Activated CD4-positive, alpha-beta T cell treated with anti-CD3 and anti-CD28 coated beads, Interleukin-2, amount 50 U/mL, for 48 hours (primary cell): ENCODE measurements at places on chromosomes 12 and 14.
A peak's percentile ranks its signal among the peaks of the same experiment; 100 is the strongest.

GRCh38 chr14:89650077-89650978 is 233.3 kb upstream of the FOXN3 start:
- DNase-seq = no peak

DNA sequence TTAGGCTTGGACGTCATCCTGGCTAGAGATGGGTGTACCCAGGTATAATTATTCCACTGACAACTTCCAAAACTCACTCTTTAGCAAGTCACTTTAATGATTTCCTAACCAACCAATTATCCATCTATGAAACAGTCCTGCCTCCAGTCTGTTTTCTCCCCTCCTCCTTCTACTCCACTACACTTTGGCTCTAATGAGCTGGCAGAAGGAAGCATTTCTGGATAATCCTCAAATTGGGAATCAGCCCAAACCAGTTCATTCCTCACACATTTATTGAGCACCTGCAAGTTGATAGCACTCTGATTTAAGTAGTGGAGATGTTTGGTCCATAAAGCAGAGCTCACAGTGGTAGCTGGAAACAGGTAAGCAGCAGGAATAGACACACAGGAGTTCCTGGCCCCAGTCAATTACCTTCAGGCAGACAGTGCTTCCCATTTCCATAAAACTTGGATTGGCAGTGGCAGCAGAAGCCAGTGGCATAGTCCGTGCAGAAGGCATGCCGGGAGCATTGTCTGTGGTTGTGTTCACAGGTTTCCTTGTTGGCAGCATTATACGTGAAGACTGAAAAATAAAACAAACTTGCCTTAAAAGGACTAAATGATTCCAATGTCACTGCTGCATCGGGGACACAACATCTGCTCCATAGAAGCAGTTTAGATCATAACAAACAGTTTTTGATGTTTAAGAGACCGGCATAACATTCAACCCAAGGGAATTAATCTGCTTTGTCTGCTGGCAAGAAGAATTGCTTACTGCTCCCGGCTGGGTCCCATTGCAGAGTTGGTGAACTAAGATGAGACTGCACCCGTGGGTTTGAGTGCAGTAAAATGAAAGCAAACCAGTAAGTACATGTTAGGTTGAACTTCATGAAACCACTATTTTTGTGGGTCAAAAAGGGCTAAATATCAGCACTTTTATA is 26.2 kb downstream of the NID2 start:
- DNase-seq = no peak

GRCh38 chr12:110647631-110648040 is 33.7 kb downstream of the TCTN1 start:
- peak; percentile 14 for DNase-seq

GRCh38 chr14:100155049-100155621 is 4.3 kb downstream of the DEGS2 start:
- DNase-seq = peak; percentile 57

GRCh38 chr14:54818201-54819133 is 84.2 kb downstream of the GCH1 start:
- DNase-seq = no peak

- DNase-seq = no peak
Observed at GRCh38 chr12:66808606-66809005, 129.7 kb upstream of the GRIP1 start.

GRCh38 chr14:57943541-57943940 is 77.6 kb upstream of the SLC35F4 start:
- no peak for DNase-seq

DNA sequence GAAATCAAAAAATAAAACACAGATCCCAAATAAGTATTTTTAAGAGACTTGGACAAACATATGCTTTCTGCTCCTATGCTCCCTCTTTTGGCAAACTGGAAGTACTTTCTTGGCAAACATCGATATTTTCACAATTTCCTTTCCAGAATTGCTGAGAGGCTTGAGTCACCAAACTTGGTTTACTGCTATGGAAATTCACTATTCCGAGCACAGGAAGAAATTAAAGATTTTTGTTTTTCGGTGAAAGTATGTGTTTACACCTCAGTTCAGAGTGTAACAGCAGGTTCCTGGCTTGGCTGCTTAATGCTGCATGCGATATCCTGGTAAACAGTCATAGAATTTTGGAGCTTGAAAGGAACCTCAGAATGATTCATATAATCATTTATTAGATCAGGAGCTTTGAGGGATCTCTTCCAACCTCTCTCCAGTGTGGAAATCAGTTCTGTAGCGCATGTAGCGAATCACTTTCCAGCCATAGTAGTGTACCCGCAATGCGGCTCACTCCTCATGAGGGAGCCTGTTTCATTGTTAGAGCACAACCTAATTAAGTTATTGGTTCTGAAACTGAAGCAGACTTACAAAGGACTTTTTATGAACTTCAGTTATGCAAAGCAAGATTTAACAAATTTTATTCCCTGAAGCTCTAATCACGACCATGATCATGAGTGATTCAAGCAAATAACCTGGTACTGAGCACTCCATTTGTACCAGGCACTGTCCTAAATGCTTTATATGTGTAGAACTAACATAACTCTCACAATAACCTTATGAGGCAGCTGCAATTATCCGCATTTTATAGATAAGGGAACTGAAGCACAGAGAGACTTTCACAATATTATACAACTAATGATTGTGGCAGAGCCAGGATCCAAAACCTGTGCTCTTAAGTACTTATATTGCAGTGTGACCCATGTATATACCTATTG is 56.4 kb upstream of the ATP2A2 start:
- no peak for DNase-seq

DNA sequence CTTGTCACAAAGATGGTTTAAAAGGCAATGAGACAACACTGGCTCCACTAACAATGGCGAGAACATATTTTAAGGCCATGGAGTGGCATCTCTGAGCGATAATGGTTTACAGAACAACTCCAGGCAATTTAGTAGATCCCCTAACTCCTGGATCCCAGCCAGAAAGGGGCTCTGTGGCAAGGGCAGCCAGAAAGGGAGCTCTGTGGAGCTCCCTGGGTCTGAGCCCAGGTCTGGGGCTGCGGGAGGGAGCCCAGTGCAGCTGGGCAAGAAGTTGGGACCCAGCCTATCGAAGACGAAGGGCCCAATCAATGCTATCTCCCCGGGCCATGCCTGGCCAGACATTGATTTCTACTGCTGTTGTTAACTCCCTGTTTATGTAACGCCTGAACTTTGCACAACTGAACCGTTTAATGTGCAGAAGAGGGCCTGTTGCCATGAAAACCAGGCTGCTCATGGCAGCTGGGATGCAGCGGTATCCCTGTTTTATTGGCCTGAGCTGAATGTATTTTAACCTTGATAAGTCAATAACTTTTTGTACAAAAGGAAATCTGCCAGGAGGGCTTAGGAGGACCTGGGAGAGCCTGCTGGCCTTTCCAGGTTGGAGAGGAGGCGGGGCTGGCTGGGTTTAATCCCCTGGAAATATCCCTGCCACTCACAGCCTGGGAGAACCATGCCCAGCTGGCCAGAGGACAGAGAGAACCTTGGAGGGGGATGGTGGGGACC is 6.7 kb upstream of the FAM222A start:
- no peak for DNase-seq

DNA sequence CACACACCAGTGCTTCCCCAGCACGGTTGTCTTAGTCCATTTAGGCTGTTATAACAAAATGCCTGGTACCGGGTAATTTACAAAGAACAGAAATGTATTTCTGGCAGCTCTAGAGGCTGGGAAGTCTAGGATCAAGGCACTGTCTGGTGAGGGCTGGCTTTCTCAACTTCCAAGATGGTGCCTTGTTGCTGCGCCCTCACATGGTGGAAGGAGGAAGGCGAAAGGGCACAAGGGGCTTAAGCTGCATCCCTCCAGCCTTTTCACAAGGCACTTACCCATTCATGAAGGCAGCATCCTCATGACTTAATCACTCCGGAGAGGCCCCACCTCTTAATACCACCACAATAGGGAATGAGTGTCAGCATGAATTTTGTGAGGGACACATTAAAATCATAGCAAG is 155.5 kb downstream of the SLC15A5 start:
- DNase-seq = no peak

DNA sequence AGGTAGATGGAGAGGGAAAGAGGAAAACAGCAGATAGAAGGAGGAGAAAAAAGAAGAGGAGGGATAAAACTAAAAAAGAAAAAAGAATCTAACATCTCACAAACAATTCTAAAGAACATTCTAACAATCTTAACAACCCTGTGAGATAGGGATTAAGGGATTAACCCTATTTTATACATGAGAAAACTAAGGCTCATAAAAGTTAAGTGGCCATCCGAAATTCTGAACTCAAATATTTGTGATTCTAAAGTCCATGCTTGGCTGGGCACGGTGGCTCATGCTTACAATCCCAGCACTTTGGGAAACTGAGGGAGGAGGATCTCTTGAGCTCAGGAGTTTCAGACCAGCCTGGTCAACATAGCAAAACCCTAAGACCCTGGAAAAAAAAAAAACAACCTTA is 13.1 kb downstream of the KIF21A start:
- DNase-seq = no peak

GRCh38 chr14:97306133-97306759 is 509.1 kb downstream of the VRK1 start:
- no peak for DNase-seq

DNA sequence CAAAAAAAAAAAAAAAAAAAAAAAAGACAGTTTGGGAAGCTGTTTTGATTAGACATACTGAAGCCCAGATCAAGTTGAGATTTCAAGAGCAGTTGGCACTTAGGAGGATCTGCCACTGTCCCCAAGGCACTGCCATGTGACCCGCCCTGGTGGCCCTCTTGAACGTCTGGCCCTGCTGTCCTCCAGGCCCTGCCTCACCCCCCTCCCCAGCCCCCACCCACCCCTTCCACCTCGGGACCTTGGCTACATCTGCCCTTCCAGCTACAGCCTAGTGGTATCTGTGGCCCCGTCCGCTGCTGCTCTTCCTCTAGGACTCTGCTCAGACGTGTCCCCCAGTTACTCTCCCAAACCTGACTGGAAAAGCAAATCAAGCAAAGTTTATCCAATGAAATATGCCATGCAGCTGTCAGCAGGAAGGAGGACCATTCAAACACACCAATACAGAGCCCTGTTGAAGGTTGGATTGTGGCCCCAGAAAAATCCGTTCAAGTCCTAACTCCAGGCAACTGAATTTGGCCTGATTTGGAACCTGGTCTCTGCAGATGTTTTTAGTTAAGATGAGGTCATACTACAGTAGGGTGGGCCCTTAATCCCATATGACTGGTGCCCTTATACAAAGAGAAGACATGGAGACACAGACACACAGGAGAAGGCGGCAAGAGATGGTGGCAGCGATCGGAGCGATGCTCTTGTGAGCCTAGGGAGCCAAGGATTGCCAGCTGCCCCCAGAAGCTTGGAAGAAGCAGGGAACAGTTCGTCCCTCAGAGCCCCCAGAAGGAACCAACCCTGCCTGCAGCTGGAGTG is 17.7 kb downstream of the SLC25A29 start:
- DNase-seq = no peak

GRCh38 chr14:24123424-24124417 is 6.7 kb upstream of the FITM1 start:
- DNase-seq = no peak

- no peak for DNase-seq
Observed at GRCh38 chr12:5977556-5977955, 32.5 kb upstream of the ANO2 start.

DNA sequence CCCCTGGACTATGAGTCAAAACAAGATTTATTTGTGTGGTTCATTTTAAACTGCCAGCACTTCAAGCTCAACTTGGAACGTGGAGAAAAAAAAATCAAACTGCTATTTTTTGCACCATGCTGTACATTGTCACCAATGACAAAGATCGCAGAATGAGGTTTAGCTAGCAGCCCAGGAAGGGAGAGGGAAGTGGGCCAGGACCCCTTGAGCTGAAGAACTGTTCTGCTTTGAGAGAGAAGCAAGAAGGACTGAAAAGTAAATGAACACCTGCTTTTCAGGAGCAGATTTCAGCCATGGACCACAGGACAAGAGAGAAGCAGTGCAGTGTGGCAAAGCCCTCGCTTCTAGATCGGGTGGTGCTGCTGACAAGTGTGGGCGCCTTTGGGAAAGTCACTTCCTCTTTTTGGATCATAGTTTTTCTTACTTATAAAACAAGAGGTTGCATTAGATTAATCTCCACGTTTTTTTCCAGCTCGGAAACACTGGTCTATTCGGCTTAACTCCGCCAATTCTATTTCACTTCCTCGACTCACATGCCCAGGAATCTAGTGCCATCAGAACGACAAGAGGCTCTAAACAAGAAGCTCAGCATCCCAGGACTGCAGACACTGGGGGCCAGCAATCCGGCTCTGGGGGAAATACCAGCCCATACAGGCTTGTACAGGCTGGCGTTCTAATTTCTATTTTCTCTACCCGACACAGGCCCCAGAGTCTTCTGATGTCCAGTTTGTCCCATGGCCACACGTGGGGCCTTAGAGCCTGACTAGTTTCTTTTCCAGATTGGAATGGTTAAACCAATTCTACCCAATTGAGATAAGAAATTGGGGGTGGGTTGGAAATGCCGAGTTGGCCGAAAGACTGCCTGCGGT is 129.9 kb downstream of the CRACR2A start:
- no peak for DNase-seq
